ENCODE measurements at places on chromosomes 3 and 15.

GRCh38 chr15:73150831-73151230 is 98.6 kb downstream of the NEO1 start:
- no peak for DNase-seq

- DNase-seq = no peak
Measured at GRCh38 chr15:84821501-84822021, 4.4 kb downstream of the ALPK3 start.

- DNase-seq = no peak
Measured at GRCh38 chr3:170244576-170244975, 22.4 kb downstream of the PRKCI start.

GRCh38 chr3:82999777-83000176 is 1238.3 kb upstream of the GBE1 start:
- no peak for DNase-seq

DNA sequence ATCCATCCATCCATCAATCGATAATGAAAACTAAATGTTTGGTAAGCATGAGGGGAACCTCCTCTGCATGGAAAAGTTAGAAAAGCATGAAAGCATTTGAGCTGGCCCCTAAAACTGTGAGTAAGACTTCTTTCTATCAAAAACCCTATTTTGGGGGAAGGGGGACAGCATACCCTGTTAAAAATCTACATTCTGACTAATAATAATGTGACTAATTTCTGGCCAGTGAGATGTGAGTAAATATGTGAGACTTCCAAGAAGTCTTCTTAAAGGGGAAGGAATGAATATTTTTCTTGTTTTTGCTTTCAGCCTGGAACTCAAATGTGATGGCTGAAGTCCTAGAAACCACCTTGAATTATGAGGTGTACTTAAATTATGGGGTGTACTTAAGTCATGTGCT is 54.9 kb downstream of the C3orf85 start:
- no peak for DNase-seq
